ENCODE measurements at places on chromosomes 2 and 18.

- H3K27ac ChIP-seq = peak overlapping the region; percentile 89
- peak; percentile 81 for DNase-seq
- H3K36me3 ChIP-seq = no peaks in the 10 kb centered on the region
- peaks cover 76% of the 10 kb centered on the region for H3K27me3 ChIP-seq
These were observed 677 bp downstream of the GAD1 start for GRCh38 chr2:170817093-170818035.

GRCh38 chr2:235675678-235676535 lies 182.1 kb downstream of the AGAP1 start:
- H3K4me3 ChIP-seq = no peak overlapping the region
- DNase-seq = no peak
- H3K36me3 ChIP-seq = no peaks in the 10 kb centered on the region
- peaks cover 5% of the 10 kb centered on the region for H3K4me1 ChIP-seq
- H3K27me3 ChIP-seq = peaks cover 21% of the 10 kb centered on the region

- H3K27me3 ChIP-seq = no peaks in the 10 kb centered on the region
- no peak overlapping the region for H3K4me3 ChIP-seq
- no peak for DNase-seq
- H3K27ac ChIP-seq = no peak overlapping the region
- H3K36me3 ChIP-seq = peaks cover 89% of the 10 kb centered on the region
These were observed 114.1 kb downstream of the WDSUB1 start for GRCh38 chr2:159172403-159172802.

DNA sequence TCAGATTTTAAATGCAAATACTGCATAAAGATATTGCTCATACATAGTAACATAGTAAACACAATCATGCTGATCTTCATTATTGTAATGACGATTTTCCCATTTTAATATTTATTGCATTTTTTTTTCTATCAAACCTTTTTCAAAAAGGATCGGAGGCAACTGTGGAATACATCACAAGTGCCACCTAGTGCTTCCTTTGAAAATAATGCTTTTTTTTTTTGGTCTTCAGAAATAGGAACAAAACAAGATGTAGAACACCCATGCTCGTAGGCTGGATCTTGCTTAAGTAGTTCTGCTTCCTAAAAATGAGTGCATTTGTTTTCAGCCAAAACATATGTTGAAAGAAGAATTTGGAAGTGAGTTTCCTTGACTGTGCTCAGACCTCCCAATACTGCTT lies 35.7 kb upstream of the GPR155 start:
- no peak for DNase-seq
- H3K36me3 ChIP-seq = no peaks in the 10 kb centered on the region
- H3K4me3 ChIP-seq = no peak overlapping the region
- peaks cover 8% of the 10 kb centered on the region for H3K27me3 ChIP-seq
- no peak overlapping the region for H3K27ac ChIP-seq

DNA sequence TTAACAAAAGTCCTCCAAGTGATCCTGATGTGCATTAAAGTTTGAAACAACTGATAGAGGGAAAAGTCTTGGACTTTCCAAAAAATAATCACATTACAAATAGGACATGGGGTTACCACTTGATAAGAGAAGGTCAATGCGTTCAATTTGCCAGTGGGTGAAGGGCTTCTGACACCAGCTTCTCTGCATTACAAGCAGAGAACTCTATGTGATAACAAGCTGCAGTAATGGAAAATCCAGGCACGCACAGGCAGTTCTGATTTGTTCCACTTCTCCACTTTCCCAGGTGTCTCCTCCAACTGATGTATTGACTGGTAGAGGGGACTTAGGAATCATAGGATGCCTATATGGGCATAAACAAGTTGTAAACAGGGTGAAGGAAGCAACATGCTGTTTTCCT lies 234.0 kb upstream of the MGAT5 start:
- no peaks in the 10 kb centered on the region for H3K36me3 ChIP-seq
- no peaks in the 10 kb centered on the region for H3K4me1 ChIP-seq
- DNase-seq = no peak

DNA sequence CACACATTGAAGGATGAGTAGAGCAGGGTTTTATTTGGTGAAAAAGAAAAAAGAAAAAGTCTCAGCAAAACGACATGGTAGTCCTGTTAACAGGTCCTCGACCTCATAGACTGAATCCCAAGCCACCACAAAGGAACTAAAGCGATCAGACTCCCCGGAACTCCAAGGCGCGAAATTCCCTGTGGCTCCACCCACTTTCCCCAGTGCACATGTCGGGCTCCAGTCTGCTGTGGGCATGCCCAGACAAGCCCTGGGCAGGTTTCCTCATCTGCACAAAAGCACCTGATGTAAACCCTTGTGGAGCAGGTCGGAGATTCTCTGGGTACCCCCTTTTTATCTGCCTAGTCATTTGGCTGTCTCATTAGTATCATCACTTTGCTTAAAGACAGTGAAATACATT lies 170.7 kb upstream of the FSIP2 start:
- peaks cover 5% of the 10 kb centered on the region for H3K4me1 ChIP-seq
- no peaks in the 10 kb centered on the region for H3K27me3 ChIP-seq
- H3K27ac ChIP-seq = no peak overlapping the region
- no peaks in the 10 kb centered on the region for H3K36me3 ChIP-seq
- peak; percentile 79 for DNase-seq
- H3K4me3 ChIP-seq = peak overlapping the region; percentile 36

- no peaks in the 10 kb centered on the region for H3K27me3 ChIP-seq
- no peak for DNase-seq
- no peak overlapping the region for H3K4me3 ChIP-seq
- no peak overlapping the region for H3K27ac ChIP-seq
These were observed 32.6 kb downstream of the PPP1R1C start for GRCh38 chr2:182018218-182018617.

GRCh38 chr18:13289481-13290205 lies 71.1 kb downstream of the LDLRAD4 start:
- peaks cover 5% of the 10 kb centered on the region for H3K4me1 ChIP-seq
- no peak for DNase-seq
- H3K4me3 ChIP-seq = no peak overlapping the region
- H3K36me3 ChIP-seq = no peaks in the 10 kb centered on the region
- H3K27me3 ChIP-seq = no peaks in the 10 kb centered on the region

DNA sequence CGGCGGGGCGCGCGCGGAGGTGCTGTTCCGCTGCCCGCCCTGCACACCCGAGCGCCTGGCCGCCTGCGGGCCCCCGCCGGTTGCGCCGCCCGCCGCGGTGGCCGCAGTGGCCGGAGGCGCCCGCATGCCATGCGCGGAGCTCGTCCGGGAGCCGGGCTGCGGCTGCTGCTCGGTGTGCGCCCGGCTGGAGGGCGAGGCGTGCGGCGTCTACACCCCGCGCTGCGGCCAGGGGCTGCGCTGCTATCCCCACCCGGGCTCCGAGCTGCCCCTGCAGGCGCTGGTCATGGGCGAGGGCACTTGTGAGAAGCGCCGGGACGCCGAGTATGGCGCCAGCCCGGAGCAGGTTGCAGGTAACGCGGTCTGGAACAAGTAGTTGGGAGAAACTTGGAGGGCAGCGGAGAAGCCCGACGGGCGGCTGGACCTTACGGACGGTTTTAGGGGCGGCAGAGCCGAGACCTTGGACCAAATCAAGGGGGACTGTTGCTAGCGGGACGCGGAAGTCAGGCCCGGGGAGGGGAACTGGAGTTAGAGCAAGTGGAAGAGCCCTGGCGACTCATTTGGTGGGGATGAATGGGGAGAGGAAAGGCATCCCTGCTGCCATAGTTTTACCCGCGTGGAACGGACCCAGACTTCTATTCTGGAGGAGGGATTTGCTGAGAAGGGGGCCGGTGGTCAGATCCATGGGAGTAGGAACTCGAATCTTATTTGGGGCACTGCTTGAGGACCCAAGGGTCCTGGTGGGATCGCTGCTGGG lies 573 bp downstream of the IGFBP2 start:
- no peaks in the 10 kb centered on the region for H3K36me3 ChIP-seq
- peak overlapping the region; percentile 4 for H3K27ac ChIP-seq
- DNase-seq = peak; percentile 84
- H3K4me1 ChIP-seq = peaks cover 12% of the 10 kb centered on the region
- peak overlapping the region; percentile 91 for H3K4me3 ChIP-seq

DNA sequence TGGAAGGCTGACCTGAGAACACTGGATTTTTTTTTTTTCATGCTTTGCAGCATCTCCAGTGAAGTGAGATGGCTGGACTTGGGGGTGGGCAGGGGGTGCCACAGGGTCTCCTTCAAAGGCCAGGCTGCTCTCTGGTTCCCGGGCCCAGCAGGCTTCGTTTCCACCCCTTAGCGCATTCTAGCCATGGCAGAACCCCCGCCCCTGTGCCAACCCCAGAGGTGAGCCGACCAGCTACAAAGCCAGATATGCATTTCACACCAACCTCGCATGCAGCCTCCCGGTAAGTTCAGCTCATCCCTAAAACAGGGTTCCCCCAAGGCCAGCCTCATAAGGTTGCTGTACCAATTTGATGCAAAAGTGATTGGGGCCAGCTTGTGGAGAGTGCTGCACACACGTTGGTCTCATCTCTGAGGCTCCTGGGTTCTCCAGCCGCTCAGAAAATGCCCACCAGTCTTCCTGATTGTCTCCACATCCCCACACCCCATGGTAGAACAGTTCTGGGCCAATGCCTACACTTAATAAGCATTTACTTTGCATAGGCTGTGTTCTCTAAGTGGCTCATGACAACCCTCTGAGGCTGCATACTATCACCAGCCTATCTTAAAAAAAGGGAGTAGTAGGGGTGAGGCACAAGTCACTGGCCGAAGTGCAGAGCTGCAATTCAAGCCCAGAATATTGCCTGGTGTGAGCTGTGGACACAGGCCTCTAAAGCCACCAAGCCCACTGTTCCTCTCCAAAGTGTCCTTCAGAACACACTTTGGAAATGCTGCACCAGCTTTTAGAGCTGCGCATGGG lies 23.3 kb downstream of the SMAD7 start:
- H3K27ac ChIP-seq = no peak overlapping the region
- H3K4me3 ChIP-seq = no peak overlapping the region
- no peak for DNase-seq
- peaks cover 74% of the 10 kb centered on the region for H3K36me3 ChIP-seq

DNA sequence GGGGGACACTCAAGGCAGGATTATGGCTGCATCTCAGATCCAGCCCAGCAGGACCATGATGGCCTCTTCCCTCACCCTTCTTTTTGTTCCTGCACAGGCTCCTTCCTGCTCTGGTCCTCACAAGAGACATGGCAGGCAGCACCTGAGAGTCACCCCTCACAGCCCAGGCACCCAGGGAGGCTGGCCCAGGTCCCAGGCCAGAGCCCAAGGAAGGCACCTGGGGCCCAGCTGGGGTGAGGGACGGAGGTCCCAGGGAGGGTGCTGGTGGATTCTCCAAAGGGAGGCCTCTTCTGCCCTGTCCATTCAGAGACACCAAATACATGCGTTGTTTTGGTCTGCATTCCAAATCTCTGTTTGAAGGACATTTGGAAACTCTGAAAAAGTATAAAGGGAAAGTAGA lies 285.4 kb upstream of the HS6ST1 start:
- H3K4me1 ChIP-seq = no peaks in the 10 kb centered on the region
- H3K36me3 ChIP-seq = no peaks in the 10 kb centered on the region
- H3K27me3 ChIP-seq = no peaks in the 10 kb centered on the region
- H3K4me3 ChIP-seq = no peak overlapping the region
- no peak for DNase-seq

GRCh38 chr2:105765415-105766299 lies 20.9 kb downstream of the NCK2 start:
- H3K36me3 ChIP-seq = peaks cover 17% of the 10 kb centered on the region
- no peaks in the 10 kb centered on the region for H3K27me3 ChIP-seq
- no peak for DNase-seq
- no peaks in the 10 kb centered on the region for H3K4me1 ChIP-seq
- no peak overlapping the region for H3K27ac ChIP-seq
- no peak overlapping the region for H3K4me3 ChIP-seq

DNA sequence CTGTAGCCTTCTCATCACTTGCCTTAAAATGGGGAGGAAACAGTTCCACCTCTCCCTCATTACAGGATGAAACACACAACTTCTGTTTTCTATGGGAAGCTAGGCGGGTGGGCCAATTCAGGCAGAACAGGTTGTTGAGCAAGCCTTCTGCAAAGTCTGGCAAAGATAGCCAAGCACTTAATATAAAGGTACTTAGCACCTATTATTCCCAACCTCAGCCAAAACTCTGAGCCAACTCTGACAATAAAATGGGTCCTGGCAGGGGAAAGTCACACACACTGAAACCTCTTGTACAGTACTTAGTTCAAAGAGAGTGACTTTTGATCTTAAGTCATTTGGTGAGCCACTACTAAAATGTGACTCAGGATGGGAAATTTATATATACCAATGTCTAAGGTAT lies 15.8 kb upstream of the SOCS6 start:
- no peak for DNase-seq
- H3K36me3 ChIP-seq = peaks cover 3% of the 10 kb centered on the region
- H3K4me3 ChIP-seq = no peak overlapping the region
- peaks cover 4% of the 10 kb centered on the region for H3K4me1 ChIP-seq

DNA sequence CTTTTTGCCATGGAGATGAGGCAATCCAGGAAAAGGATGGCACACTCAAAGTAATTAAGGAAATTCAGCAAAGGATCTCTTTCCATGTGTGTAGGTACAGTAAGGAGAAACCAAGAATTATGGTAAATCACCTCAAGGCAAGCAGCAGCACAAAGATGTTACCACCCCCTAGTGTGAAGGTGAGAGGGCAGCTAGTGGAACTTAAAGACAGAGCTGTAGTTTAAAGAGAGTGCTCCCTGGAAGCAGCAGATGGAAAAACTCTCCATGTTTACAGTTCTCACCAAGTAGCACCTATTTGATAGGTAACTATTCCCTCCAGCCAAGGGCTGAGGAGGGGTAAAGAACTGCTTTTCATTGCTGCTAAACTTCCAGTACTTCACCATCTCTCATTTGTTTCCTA lies 860.4 kb upstream of the CRIM1 start:
- peak; percentile 50 for DNase-seq
- no peak overlapping the region for H3K27ac ChIP-seq
- no peaks in the 10 kb centered on the region for H3K4me1 ChIP-seq
- no peak overlapping the region for H3K4me3 ChIP-seq
- no peaks in the 10 kb centered on the region for H3K27me3 ChIP-seq

DNA sequence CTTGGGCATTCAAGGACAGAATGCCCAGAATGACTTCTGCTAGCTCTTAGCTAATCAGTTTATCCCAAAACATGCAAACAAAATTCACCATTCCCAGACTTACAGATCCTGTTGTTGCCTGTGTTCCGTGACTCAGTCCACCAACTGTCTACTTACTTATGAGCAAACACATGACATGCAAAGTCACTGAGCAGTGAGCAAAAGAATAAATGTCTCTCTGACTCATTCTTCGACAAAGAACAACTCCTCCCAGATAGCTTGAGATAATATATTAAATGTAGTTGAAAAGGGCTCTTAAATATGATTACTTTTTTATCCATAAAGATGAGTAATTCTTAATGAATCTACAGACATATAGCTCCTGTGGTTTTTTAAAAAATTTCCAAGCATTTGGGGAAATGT lies 9.0 kb upstream of the CREG2 start:
- H3K27ac ChIP-seq = no peak overlapping the region
- H3K4me1 ChIP-seq = no peaks in the 10 kb centered on the region
- DNase-seq = no peak
- H3K27me3 ChIP-seq = no peaks in the 10 kb centered on the region
- H3K4me3 ChIP-seq = no peak overlapping the region
- no peaks in the 10 kb centered on the region for H3K36me3 ChIP-seq

DNA sequence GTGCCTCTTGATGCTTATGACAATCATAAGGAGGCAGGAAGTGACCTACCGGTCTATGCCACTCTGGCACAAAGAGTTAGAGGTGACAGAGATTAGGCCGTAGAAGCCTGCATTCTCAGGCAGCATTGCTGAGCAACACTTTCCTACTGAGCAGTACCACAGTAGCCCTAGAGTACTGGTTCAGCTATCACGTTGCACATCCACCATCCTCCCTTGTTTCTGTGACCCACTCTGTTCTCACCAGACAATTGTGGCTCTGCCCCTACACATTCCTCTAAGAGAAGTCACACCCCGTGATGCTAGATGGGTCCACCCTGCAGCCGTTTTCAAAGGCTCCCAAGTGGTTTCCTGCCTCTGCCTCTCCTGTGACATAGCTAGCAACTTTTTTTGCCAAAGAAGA lies 22.6 kb upstream of the SUCLG1 start:
- DNase-seq = no peak
- H3K4me3 ChIP-seq = no peak overlapping the region
- no peaks in the 10 kb centered on the region for H3K27me3 ChIP-seq
- H3K4me1 ChIP-seq = no peaks in the 10 kb centered on the region
- H3K36me3 ChIP-seq = no peaks in the 10 kb centered on the region

Measured in endodermal cell (in vitro differentiated cells).